ENCODE measurements at places on chromosomes 1 and 21.

DNA sequence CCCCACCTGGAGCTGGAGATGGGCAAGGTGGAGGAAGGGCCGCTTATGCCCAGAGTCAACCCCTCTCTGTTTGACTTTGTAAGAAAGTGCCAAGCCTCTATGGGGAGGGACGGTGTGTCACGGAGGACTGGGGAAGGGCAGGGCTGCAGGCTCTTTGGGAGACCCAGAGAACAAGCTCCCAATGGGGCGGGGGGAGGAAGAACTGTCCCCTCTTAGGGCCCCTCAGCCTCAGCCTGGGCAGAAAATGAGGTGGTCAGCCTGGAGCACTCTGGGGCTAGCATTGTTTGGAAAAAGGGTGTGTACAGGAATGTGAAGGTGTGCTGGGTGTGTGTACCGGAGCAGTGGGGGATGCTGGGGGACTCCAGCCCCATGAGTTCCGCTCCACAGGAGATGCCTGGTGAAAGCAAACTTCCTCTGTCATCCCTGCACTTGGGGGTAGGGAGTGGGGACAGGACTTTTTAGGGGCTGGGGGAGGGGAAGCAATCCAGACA, 1.2 kb upstream of the INAVA start:
- DNase-seq, result no peak

GRCh38 chr1:246659594-246660140, 64.5 kb upstream of the SCCPDH start:
- DNase-seq, result no peak

GRCh38 chr1:226649780-226650179, 89.3 kb downstream of the ITPKB start:
- no peak for DNase-seq

GRCh38 chr1:108962681-108963051, 618 bp downstream of the CLCC1 start:
- DNase-seq, result no peak

All from stimulated activated CD4-positive, alpha-beta T cell treated with anti-CD3 and anti-CD28 coated beads, Interleukin-2, amount 100 ng/mL, for 4 hours (primary cell).